ENCODE measurements at places on chromosomes 4 and X.

DNA sequence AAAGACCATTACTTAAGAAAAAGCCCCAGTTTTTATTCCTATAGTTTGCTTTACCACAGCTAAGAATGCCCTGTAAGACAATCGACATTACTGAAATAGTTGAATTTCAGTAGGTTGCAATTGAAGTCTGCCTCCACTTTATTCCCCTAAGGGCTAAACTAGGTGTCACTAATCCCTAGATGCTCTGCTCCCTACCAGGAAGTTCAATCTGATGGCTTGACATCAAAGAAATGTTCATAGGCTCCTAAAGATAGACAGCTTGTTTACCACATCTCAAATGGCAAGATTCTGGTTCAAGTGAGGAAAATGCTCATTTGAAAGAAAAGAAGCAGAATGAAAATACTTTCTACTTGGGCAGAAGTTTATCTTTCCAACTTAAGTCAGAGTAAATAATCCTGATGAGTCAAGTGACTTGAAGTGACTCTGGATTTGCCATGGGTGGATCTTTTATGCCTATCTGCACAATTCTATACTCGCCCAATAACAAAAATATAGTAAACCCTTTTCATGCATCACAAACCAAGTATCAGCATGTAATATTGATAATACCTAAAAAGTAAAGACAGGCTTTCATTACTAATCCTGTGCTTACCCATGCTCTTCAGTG, 117.2 kb downstream of the SH3RF1 start:
- no peak for DNase-seq

- no peak for DNase-seq
These were observed 39.3 kb upstream of the LPAR4 start for GRCh38 chrX:78708262-78708661.

GRCh38 chrX:57178605-57179004, 41.4 kb upstream of the SPIN2A start:
- no peak for DNase-seq

DNA sequence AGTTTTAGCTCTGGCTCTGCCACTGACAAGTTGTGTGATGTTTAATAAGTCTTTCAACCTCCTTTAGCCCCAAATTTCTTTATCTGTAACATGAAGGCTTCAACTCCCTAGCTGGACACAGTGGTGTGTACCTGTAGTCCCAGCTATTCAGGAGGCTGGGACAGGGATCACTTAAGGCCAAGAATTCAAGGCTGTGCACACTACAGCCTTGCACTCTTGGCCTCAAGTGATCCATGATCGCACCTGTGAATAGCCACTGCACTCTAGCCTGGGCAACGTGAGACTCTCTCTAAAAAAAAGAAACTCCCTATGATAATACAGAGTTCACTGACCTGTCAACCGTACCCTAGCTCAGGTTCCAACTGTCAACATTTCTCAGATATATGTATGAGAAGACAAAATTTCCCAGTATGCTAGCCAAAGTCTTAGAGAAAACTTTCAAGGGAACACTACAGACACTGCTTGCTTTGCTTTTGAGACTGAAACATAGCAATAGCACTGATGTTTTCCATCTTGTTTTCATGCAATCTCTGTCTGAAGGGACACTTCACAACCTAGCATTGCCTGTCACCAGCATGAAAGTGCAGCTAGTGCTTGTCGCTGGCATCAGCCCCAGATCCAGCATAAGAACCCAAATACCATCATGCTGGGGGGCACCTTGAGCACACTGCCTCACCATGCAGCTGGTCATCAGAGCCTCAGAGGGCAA, 51.6 kb upstream of the PTPN13 start:
- DNase-seq, result no peak

- no peak for DNase-seq
These were observed 106.9 kb upstream of the INPP4B start for GRCh38 chr4:142952821-142953580.

DNA sequence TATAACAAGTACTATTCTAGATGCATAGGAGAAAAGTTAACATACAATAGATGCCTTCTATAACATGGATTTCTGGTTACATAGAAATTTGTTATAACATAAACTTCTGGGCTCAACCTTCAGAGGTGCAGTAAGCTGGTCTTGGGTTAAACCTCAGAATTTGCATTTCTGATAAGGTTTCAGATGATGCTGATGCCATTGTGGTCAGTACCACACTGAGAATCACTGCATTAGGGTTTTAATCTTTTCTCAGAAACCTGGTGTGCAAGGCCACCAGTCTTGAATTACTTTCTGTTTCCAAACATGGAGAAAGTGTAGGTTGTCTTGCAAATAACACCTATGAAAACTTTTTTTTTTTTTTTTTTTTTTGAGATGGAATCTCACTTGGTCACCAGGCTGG, 146.2 kb downstream of the SPOCK3 start:
- DNase-seq, result no peak

GRCh38 chr4:128861856-128862518, 52.5 kb downstream of the JADE1 start:
- no peak for DNase-seq

- DNase-seq, result no peak
These were observed 125.3 kb upstream of the FAM9C start for GRCh38 chrX:13169684-13170083.

GRCh38 chr4:88015659-88016295, 8.3 kb downstream of the PKD2 start:
- DNase-seq, result no peak

- DNase-seq, result no peak
These were observed 98.2 kb downstream of the ARSJ start for GRCh38 chr4:113881256-113881655.

GRCh38 chr4:142348613-142349021, 497.5 kb downstream of the INPP4B start:
- no peak for DNase-seq
